ENCODE measurements at places on chromosomes 11 and 22.
A peak's percentile ranks its signal among the peaks of the same experiment; 100 is the strongest.

DNA sequence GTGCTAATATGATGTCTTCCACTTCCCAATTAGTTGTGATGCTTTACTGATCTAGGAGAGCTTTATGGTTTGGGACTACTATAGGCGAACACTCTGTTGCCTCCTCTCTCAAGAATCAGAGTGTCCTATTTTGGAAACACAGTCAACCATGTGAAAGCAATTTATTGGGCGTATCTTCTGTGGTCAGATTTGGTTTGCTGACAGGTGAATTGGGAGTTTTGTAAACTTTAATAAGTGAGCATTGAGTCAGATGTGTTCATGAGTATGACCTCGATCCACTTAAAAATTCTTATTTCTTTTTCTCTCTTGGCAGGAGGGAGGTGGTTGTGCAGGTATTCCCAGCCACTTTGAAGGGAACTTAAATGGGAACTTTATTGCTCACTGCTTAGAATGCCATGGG, 4.4 kb downstream of the CAT start:
- DNase-seq = no peak

- DNase-seq = peak; percentile 19
Measured at GRCh38 chr11:88886796-88887195, 179.0 kb downstream of the GRM5 start.

GRCh38 chr11:19444231-19444630, 203.5 kb upstream of the E2F8 start:
- DNase-seq = no peak

- no peak for DNase-seq
Measured at GRCh38 chr11:131823772-131824171, 453.4 kb downstream of the NTM start.

DNA sequence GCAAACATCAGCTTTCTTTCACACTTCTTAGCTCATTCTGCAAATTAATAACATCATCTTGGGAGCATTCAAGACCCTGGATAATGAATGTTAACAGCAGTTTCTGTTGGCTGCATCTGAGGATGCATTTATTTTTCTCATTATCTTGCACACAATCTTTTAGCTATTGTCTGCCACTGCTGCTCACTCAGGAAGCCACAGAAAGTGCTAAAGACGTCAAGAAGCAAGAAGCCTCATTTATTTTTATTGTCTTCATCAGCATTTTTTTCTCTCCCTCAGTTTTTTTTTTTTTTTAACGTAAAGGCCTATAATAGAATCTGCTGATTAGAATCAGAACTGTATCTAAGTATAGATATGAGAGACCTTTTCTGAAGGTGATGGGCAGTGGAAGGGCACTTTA, 1339.4 kb downstream of the FAM181B start:
- DNase-seq = no peak

- no peak for DNase-seq
Measured at GRCh38 chr11:117497206-117497951, 169.7 kb downstream of the CEP164 start.

- no peak for DNase-seq
Measured at GRCh38 chr11:10725907-10726253, 25.2 kb upstream of the CTR9 start.

GRCh38 chr11:76543006-76543703, 98.3 kb downstream of the EMSY start:
- no peak for DNase-seq

DNA sequence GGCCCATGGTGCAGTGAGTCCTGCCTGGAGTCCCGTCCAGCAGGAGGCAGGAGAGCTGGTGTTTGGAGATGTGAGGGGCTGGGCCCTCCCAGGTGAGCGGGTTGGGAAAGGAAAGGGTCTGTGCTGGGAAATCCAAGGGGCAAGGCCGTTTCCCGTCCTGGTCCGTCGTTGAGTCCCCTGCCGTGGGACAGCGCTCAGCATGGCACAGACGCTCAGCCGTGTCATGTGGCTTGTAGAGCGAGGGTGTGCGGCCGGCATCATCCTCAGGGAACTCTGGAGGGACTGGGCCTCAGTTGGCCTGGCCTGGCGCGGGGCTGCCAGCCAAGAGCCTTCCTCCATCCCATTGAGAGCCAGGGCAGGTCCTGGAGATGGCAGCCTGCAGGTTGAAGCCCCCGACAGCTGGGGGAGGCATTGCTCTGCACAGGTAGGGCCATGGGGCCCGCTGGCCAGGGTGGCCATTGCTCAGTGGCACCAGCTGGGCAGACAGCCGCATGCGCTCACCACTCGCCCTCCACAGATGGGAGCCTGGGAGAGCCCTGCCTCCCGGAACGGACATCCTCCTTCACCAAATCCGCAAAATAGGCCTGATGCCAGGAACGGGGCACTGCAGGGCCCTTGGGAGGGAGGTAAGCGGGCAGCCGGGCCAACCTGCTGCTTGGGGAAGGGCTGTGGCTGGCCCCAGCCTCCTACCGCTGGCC, 28.7 kb downstream of the KCNQ1 start:
- no peak for DNase-seq

- no peak for DNase-seq
Measured at GRCh38 chr11:42179216-42179615, 719.8 kb upstream of the LRRC4C start.

GRCh38 chr11:5505363-5506048, 4.3 kb downstream of the UBQLN3 start:
- DNase-seq = no peak

DNA sequence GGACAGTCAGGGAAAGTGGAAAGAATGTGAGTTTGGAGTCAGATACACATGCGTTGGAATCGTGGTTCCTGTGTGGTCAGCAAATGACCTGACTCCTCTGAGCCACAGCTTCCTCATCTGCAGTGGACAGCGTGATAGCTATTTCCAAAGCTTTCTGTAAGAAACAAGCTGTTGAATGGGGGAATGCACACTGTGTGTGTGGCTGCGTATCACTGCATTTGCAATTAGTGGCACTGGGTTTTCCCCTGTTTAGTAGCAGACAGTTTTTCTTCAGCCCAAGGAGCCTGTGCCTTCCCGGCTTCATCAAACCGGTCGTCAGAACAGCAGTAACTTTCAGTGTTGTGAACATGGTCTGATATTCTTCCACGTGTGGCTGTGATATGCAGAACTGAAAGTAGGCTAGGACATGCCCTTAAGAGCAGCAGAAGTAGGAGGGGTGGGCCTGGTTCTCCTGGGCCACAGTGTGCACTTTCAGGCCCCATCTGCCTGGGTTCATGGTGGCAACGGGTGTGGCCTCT, 121.5 kb downstream of the RRAS2 start:
- no peak for DNase-seq

DNA sequence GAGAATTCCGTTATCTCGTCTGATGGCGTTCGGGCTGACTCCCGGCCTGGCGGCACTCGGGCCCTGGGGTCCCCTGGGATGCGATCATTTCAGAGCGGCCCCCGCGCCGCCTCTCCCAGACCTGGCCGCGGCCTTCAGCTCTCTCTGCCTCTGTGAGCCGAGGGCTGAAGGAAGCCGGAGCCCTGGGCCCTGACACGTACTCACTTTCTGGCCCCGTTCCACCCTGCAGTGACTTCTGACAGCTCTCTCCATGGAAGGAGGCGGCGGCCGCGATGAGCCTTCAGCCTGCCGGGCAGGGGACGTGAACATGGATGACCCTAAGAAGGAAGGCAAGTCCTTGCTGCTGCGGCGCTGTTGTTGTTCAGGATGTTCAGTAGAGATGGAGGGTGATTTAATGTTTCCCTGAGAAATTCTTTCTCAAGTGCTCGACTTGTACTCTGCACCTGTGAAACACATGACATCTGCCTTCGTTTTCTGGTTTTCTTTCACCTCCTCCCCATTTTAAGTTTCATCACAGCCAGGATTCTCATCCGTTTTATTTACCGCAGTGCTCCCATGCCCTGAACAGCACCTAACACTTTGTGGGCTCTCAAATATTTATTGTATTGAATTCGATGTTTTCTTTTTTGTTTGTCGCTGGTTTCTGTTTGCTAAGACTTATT, 612 bp downstream of the GTSE1 start:
- no peak for DNase-seq

DNA sequence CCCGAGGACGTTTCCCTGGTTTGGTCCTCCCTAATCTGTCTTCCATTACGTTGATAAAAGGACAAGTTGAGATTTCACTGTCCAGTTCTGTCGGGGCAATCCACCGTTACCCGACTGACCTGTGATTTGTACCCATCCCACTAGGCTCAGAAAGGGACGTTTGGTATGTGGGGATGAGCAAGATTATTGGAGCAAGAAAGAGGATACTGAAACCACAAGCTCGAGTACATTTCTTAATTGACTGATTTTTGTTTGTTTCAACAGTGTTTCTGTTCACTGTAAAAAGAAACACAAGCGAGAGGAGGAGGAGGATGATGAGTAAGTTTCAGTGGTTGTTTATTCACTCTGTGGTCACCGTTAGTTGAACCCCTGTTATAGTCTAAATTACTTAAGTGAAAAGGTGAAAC, 969 bp downstream of the CCDC117 start:
- no peak for DNase-seq

- no peak for DNase-seq
Measured at GRCh38 chr11:81449588-81450156, 1284.0 kb downstream of the FAM181B start.

DNA sequence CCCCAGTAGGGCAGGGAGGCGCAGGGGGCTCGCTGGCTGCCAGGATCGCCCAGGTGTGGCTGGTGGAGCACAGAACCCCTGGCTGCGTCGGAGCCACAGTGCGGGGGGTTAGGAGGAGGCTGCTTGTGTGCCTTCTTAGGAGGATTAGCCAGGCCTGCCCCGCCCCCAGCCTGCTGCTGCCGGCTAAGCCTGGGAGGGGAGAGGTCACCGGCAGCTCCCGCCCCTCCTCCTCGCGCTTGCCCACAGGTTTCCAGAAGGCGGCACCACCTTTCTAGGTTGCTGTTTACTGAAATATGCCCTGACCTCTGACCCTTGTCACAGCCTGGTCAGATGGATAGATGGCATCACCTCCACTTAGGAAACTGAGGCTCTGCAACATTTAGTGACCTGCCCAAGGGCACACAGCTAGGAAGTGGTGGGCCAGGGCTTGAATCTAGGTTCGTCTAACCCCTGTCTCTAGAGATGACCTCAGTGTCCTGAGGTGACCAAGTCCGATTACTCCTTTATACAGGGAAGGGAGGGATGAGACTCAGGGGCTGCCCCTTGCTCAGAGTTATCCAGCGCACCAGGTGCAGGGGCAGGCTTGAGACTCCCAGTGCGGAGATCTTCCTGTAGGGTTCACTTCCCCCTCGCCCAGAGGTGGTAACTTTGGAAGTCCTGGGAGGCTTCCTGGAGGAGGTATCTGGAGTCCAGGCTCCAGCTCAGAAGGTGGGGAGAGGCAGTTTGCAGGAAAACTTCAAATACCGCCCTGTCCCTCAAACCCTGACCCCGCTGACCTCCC, 44.0 kb downstream of the MYO7A start:
- DNase-seq = no peak

GRCh38 chr11:8061555-8062428, 19.2 kb upstream of the TUB start:
- no peak for DNase-seq

DNA sequence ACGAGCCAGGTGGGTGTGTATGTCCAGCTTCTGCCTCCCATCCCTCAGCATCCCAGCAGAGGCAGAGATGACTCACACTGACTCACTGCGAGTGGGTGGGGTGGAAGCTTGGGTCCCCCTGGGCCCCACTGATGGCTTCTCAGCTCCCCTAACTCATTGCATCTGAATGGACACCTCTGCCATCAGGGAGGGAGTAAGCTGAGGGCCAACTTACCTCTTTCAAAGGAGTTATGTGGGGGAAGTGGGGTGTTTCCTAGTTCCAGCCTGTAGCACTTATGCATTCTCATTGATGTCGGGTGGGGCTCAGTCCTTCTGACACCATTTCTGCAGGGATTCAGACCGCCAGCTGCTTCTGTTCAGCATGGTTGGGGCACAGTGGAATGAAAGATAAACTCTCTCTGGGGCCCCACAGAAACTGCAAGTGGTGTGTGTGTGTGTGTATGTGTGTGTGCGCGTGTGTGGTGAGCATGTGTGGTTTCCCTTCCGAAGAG, 1425.8 kb downstream of the TBC1D22A start:
- DNase-seq = peak; percentile 21

DNA sequence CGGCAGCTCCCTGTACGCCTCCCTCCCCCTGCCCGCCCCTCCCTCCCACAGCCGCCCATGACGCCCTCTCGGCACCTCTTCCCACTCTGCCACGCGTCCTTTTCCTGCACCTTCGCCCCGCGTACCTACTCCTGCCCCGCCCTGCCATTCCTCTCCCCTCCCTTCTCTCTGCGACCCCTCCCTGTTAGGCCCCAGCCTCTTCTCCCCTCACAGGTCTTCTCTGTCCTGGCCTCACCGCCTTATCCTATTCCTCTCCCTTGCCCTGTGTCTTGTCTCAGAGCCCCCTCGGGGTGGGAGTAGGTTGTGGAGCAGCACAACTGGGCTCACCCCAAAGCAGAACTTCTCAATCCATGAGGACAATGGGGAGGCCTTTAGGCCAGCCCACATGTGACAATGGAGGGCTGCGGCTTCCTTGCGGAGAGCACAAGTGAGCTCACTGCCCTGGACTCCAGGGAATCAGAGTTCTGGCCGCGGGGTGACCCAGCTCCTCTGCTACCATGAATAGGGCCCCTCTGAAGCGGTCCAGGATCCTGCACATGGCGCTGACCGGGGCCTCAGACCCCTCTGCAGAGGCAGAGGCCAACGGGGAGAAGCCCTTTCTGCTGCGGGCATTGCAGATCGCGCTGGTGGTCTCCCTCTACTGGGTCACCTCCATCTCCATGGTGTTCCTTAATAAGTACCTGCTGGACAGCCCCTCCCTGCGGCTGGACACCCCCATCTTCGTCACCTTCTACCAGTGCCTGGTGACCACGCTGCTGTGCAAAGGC, 539 bp downstream of the SLC35C1 start:
- peak; percentile 9 for DNase-seq

GRCh38 chr11:101960231-101960630, 43.9 kb upstream of the ANGPTL5 start:
- no peak for DNase-seq

- no peak for DNase-seq
Measured at GRCh38 chr22:27130906-27131305, 473.5 kb downstream of the MIAT start.

DNA sequence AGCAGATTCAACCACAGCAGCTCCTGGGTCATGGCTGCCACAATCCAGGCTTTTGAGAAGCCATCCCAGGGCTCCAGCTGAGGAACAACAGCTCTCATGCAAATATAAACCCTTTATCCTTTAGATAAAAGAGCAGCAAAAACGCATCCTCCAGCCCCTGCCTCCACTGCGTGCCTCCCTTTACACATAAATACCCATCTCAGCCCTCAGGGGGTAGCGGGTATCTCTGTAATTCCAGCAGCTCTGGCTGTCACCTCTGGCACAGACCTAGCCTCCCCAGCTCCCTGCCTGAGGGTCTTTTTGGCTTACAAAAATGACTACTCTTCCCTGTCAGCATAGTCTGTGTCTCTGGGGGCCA, 21.6 kb downstream of the LMO1 start:
- no peak for DNase-seq

GRCh38 chr11:1565904-1566247, 6.2 kb downstream of the DUSP8 start:
- no peak for DNase-seq

- DNase-seq = no peak
Measured at GRCh38 chr11:27660171-27660570, 40.1 kb downstream of the BDNF start.

DNA sequence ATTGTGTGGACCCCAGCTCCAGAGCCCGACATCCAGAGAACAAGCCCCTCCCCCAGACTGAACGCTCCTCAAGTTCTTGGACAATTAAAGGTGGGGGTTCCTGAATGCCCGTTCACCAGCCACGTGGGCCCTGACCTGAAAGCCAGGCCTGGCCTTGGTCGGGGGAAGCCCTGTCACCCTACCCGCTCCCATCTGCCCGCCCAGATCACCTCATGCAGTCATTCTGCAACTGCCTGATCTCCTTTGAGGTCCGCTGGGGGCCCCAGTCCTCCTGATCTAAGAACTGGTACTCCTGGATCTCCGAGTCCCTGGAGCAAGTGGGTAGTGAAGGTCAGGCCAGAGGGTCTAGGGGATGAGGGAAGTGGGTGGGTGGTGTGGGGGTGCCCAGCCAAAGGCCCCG, 9.1 kb upstream of the NAALADL1 start:
- DNase-seq = no peak
